ENCODE measurements at places on chromosomes 3 and 15.

- DNase-seq: no peak
These were observed 46.8 kb downstream of the RGMA start for GRCh38 chr15:93042211-93042610.

- DNase-seq: no peak
These were observed 10.4 kb upstream of the HDC start for GRCh38 chr15:50275908-50276307.

DNA sequence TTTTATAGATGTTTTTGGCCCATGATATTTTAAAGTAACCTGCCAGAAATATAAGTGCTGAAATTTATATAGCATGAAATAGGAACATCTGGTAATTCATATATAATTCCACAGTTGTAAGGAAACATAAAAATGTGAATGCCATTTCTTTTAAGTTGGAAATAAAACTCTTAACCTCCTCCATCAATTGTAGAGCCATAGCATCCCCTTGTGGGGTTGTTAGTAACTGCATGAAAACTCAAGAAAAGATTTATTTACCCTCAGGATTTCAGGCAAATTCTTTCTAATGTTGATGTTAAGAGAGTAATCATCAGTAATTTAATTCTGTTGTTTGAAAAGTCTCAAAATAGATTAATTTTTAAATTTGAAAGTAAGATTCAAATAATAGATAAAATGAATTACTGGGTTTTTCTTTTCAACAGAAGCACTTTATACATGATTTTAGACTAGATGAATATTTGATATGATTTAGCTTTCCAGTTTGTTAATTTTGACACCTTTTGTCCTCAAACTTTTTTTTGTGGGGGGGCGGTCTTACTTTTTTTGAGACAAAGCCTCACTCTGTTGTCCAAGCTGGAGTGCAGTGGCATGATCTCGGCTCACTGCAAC is 74.7 kb downstream of the RASA2 start:
- DNase-seq: peak; percentile 85

DNA sequence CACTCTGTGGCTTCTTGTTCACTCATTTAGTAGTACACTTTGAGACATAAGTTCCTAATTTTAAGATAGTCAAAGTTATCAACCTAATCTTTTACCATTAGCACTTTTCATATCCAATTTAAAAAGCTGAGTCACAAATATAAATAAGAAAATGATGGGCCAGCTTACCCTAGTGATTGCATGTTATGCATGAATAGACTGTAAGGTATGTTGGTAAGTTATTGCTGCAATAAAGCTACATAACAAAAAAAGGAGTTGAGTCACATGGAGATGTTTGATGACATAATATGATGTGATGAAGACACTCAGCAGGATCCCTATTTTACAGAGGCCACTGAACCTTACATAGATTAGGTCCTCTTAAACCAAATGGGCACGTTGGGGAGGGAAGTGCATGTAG is 161.3 kb downstream of the OCA2 start:
- no peak for DNase-seq

DNA sequence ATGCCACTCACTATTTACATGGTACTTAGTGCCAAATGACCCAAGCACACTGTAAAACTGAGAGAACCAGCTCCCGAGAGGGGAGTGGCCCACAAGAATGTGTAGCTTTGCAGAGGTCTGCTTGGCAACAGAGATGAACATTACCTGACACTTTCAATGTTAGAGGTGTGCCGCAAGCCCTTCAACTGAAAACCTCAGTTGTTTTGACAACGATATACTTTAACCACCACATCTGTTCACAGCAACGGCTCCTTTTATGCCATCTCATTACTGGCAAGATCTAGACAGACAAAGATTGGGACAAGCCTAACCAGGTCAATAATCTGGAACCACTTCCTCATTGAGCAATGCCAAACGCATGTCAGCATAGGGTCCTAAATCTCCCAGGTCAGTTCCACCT is 23.7 kb downstream of the NEK10 start:
- peak; percentile 95 for DNase-seq

DNA sequence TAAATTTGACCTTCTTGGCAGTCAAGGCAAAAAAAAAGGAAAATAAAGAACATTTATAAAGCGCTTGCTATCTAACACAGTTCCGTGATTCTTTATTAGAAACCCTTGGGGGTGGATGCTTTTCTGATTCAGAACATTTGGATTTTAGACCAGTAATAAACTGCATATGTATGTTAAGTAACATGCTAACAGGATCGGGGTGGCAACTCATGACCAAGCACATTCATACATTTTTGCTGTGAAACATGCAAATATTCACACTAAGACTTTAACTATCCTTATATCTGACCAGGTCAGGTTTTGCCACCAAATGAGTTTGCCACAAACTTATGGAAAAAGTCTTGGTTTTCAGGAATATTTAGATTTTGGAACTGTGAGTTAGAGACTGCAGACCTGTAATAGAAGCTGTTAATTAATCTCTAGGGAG is 30.4 kb upstream of the KLF13 start:
- no peak for DNase-seq

GRCh38 chr3:185052631-185053030 is 100.2 kb downstream of the C3orf70 start:
- DNase-seq: no peak

GRCh38 chr3:136862617-136863322 is 762 bp downstream of the NCK1 start:
- no peak for DNase-seq

GRCh38 chr15:92069308-92070250 is 216.1 kb downstream of the SLCO3A1 start:
- DNase-seq: peak; percentile 85

- DNase-seq: no peak
These were observed 40.3 kb upstream of the NDUFB4 start for GRCh38 chr3:120555657-120556509.

DNA sequence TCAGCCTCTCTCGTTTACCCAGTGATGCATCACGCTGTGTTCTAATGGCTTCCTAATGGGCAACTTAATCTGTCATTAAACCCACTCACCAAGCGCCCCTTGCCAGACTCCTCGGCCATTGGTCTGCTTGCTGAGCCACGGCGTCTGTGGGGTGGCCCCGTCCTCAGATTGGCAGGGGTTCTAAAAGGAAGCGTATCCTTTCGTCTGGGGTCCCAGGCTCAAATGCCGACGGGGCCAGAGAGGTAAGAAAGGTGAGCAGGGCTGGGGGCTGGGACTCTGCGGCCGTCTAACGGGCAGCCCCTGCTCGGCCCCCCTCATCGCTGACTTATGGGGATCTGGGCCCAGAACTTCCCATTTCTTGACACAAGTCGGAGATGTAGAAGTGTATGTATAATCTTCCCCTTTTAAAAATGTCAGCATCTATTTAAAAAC is 315.1 kb upstream of the PROK2 start:
- DNase-seq: peak; percentile 89

- DNase-seq: peak; percentile 84
These were observed 83.6 kb upstream of the AKAP13 start for GRCh38 chr15:85296615-85297402.

- DNase-seq: no peak
These were observed 80.1 kb upstream of the TSC22D2 start for GRCh38 chr3:150327678-150328653.

DNA sequence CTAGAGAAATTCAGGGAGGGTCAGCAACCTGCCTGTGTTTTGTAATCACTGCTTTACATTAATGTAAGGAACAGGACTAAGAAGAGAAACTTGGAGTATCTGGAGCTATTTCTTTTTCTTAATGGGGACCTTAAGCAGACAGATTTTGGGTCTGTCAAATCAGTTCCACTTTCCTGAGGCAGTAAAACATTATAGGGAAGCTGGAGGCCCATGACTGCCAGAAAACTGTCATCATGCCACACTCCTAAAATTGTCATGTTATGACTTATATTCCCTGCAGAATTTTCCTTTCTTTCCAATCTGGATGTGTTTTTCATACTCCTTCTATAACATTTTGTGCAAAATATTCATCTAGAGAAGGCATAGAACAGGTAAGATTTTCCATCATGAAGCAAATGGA is 28.8 kb downstream of the DGKG start:
- DNase-seq: no peak

DNA sequence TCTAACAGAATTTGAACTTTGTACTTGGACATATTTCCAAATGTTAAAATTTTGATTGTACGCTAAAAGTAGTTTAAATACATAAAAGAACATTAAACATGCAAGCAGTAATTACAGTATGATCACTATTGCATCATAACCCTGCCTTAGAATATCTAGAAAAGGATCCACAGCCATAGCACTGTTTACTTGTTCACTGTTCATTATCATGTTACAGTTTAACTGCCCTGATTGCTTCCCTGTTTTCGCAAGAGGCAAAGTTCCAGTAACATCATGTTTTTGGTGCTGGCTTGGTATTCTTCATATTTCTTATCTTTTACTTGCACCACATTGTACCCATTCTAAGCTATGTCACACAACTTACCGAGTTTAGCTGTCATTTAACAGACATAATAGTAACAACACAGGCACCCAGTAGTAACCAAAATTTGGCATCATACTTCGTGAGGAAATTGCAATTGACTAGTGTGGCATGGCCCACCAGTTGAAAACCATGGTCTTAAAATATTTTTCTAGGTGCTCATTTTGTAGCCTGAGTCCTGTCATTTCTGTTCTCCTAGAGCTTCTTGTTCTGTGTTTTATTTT is 13.3 kb upstream of the TMEM87A start:
- no peak for DNase-seq

GRCh38 chr3:119794971-119795612 is 13.2 kb downstream of the NR1I2 start:
- no peak for DNase-seq

GRCh38 chr3:27573138-27573537 is 89.0 kb upstream of the SLC4A7 start:
- DNase-seq: no peak

DNA sequence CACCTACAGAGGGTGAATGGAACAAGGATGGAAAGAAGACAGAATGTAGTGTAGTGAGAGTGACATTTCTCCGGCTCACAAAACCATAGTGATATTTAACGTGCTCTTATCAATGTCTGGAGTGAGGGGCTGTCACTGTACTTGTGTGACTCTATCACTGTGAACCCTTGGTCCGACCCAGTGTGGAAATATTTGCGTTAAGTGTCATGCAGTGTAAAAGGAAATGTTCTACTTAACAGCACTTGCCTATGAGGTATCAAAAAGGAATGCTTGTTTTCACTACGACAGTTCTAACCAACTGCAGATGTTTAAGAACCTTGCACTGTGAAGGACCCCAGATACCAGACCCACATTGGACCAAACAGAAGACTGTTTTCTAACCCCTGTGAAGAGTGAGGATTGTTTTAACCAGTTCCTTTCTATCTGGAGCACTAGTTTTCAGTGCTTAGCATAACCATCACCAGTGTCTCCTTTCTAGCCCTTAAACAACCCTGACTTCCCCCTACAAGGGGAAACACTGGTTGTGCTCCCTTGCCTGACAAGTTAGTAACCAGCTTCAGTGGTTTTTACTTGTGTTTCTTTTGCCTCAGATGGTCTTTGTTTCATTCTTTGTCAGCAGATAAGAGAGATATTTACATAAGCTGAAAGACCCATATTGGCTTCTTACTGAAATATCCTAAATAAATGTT is 144.7 kb upstream of the ABHD17C start:
- no peak for DNase-seq

- DNase-seq: no peak
These were observed 30.9 kb downstream of the MYO9A start for GRCh38 chr15:72086920-72087648.

DNA sequence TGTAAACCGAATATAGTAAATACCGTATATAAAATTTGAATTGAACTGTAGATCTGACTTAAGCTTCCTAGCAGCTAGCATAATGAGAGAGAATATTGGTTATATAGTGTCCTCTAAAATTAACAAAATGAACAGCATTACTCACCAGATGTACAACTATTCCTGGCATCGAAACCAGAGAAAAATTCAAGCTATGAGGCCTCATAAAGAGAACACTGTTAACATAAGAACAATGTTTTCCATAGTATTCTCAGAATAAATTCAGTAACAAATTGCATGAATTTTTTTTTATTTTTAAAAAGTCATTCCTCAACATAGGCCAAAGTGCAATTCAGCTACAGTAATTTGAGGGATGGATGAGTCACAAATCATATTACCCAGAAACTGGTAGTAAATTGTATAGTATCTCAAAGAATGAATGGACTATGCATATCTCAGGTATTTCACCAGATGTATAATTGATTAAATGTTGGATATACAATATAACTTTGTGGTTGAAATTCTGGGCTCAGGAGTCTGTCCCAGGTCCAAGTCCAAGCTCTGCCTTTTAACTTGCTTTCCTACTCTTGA is 5.0 kb downstream of the TMEM207 start:
- no peak for DNase-seq

- DNase-seq: no peak
These were observed 98.7 kb downstream of the VPS8 start for GRCh38 chr3:184910664-184911063.

DNA sequence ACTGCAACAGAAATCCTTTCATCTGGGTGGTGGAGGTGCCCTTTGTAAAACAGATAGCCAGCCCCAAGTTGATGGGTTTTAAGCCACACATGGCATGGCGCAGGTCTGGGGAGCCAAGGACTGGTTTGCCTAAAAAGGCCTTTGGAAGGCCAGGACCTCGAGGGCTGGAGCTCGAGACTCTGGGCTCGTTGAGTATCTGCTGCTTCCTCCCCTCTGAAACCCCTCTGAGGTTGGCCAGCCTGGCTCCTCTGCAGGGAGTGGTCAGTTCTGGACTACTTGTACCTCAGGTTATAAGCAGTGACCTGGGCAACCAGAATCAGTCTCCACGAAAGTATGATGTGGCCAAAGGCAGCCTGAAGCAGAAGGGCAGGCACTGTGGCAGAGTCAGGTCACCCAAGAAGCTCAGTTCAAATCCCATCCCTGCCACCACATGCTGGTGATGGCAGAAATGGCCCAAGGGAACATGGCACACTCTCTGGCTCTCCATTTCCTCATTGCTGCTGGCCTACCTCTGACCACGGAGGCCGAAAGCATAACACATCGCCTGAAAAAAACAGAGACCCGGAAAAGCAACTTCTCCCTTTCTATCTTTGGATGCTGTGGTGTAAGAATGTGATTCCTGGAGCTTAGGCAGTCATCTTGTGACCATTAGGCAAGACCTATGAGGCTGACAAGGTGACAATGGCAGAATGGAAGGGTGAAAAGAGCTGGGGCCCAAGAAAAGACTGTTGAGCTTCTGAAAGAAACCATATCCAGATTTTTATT is 51.2 kb downstream of the WNT7A start:
- no peak for DNase-seq

GRCh38 chr3:125281381-125281780 is 68.8 kb upstream of the SLC12A8 start:
- DNase-seq: no peak

DNA sequence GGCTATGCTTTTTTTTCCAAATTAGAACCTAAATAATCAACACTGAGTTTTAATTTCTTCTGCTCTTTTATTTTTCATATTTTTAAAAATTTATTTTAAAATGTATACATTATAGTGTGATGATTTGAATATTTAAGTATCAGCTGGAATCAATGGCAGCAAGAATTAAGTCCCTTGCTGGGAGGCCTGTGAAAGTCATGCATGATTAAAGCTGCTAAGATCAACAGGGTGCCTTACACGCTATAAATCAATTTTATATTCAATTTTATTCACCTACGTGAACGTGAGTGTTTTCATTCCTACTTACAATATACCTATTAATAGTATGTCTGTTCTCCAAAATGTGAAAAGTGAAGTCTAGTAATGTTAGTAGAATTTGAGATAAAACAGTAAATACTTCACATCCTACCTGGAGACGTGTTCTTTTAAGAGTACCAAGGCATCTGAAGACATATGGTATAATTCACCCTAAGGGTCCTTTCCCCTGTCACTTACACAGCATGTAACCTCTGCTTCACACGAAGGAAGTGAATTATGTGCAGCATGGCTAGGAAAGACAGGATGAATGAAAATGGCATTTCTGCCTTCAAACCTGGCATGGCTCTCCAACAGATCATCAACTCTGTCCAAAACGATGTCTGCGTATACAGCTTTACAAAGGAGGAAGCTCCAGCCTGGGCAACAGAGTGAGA is 640.4 kb upstream of the ROBO1 start:
- no peak for DNase-seq
